HT-29 (cell line): ENCODE measurements at places on chromosomes 5 and 9. TPM values are rescaled to one million over a fixed set of nuclear protein-coding genes. Genes with fewer than 3 reads are reported as not detected.

- no peak for DNase-seq
Measured at GRCh38 chr9:35042081-35042604, 30.3 kb downstream of the VCP start.

DNA sequence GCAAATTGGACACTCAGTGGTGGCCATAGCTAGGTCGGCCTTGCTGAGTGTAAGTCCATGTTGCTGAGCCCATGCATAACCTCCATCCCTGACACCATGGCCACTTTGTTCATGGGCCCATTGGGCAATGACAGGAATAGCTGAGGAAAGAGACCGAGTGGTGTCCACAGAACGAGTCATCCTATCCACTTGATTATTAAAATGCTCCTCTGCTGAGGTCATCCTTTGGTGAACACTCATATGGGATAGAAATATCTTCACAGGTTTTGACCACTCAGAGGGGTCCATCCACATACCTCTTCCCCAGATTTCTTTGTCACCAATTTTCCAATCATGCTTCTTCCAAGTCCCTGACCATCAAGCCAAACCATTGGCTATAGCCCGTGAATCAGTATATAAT, 63.6 kb downstream of the PPIC start:
- no peak for DNase-seq

GRCh38 chr9:110479481-110479880, 100.1 kb downstream of the SVEP1 start:
- no peak for DNase-seq

GRCh38 chr9:116303270-116303669, 149.7 kb downstream of the PAPPA start:
- no peak for DNase-seq

DNA sequence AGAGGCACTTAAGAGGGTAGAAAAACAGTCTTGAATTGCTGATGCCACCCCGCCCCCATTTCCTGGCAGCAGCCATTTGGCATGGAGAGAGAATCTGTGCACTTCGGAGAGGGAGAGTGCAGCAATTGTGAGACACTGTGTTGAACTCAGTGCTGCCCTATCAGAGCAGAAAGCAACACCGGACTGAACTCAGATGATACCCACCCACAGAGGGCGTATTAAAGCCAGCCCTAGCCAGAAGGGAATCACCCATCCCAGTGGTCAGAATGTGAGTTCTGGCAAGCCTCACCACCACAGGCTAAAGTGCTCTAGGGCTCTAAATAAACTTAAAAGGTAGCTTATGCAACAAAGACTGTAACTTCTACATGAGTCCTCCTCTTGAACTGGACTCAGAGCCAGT, 88.4 kb upstream of the RGS7BP start:
- no peak for DNase-seq

GRCh38 chr5:1052641-1053390, 44.2 kb downstream of the NKD2 start:
- DNase-seq = peak; percentile 32

- no peak for DNase-seq
Measured at GRCh38 chr9:120946259-120946658, 19.7 kb upstream of the TRAF1 start.

DNA sequence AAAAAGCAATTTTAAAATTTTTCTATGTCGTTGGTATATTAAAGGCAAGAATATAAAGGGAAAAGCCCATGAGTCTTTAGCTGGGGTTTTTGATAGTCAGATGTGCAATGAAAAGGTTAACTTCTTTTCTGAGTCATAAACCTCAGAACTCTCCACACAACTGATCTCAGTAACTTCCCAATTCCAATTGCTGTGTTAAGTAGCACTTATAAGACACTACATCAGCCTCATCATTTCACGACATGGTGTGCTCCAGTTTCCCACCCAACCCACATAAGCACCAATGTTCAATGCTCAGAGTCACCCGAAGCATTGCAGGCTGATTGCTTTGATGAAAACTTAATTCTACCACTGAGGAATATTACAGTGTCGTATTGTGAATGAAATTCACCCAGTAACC, 155.8 kb downstream of the TSSK1B start:
- no peak for DNase-seq

GRCh38 chr9:115183436-115183835, 65.5 kb upstream of the TNC start:
- no peak for DNase-seq

- no peak for DNase-seq
Measured at GRCh38 chr9:123796094-123796493, 133.8 kb downstream of the DENND1A start.

DNA sequence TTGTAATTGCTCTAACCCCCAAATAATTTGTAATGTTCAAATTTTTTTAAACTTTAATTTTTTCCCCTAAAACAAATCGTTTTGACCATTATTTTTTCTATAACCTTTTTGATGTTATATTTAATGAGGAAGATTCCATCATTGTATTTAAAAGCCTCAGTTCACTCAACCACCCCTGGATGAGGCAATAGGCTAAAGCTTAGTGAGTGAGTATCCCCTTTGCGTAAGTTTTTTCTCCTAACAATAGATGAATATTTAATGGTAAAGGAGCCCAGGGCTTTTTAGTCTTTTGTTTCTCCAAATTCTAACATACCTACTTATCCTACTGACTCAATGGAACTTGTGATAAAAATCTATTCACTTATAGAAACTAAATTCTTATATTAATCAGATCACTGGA, 38.1 kb downstream of the ALDH1A1 start:
- DNase-seq = no peak

GRCh38 chr5:96628406-96628805, 33.8 kb upstream of the CAST start:
- DNase-seq = no peak

DNA sequence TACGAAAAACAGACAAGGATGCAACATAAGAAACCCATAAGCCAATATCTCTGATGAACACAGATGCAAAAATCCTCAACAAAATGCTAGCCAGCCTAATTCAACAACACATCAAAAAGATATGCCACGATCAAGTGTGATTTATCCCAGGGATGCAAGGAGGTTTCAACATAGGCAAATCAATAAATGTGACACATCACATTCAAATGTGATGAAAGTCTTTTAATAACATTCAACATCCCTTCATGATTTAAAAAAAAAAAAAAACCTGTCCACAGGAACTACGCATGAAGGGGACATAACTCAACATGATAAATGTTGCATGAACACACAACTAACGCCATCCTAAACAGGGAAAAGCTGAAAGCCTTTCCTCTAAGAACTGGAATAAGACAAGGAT, 102.2 kb downstream of the PLPP1 start:
- DNase-seq = no peak

DNA sequence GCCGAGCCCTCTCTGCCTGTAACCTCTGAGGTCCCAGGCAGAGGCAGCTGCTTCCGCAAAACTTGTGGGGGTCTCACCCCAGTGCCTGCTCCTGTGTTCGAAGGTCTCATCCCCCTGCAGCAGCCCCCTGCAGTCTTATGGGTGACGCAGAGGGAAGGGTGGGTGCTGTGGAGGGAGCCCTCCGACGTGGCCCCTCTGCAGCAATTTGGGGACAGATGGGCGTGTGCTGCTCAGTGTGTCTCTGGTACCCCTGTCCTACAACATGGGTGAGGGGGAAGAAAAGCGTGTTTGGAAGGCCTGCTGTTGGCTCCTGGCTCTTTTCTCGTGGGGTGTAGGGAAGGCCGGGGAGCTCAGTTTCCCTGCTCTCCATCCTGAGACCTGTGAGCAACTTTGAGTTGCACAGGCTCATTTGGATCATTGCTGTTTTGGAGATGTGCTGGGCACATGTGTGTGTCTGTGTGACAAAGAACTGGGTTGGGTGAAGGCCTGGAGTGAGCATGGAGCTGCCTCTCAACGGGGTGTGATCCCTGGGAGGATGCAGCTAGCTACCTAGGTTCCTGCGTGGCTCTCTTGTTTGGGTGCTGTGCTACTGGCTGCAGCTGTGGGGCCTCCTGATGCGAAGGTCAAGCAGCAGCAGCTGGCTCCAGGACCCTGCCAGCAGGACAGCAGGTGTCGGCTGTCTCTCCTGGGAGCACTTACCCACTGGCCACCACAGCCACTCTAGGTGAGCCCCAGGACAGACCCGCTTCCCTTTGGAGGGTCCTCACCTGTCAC, 179.6 kb upstream of the PITX1 start:
- DNase-seq = no peak

DNA sequence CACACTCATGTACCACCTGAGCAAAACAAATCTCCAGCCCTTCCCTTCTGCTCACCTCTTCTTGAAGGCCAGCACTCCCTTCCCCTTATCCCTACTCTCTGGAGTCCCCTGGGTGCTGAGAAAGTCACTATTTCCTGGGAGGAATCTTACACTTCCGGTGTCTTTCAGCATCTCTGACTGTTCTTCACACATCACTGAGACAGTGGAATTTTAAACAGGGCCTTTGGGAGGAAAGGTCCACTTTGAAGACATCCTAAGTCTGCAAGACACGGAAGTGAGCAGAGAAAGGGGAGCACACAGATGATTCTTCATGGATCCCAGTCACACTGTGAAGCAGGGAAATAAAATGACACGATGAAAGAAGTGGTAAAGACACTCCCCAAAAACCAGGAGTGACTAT, 25.6 kb downstream of the FRMD3 start:
- DNase-seq = no peak

DNA sequence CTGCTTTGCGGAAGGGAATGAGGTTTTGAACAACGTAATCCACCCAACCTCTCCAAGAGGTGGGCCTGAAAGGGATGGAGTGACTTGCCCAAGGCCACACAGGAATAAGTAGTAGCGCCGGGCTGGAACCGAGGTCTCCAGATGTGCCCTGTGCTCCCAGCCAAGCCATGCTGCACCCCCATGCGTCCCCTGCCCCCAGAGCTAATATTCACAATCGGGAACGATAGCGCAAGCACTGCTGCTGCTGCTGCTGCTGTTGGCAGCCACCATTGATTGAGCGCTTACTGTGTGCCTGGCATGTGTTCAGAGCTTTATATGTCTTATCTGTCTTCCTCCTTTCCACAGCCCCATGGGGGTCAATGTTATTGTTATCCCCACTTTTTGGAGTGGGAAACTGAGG, 43.9 kb downstream of the AMBP start:
- DNase-seq = no peak

The C9orf50 gene
- total RNA-seq = not detected in 2 replicates

The SOX30 gene
- 0.15 and 0.37 TPM in 2 replicates for total RNA-seq

The GDF9 gene
- total RNA-seq = 0.05 and 0.26 TPM in 2 replicates

The PLPP7 gene
- total RNA-seq = not detected in 2 replicates

The DIPK1B gene
- total RNA-seq = not detected in 2 replicates
